ENCODE measurements at places on chromosomes 16 and 17.
A peak's percentile ranks its signal among the peaks of the same experiment; 100 is the strongest.

DNA sequence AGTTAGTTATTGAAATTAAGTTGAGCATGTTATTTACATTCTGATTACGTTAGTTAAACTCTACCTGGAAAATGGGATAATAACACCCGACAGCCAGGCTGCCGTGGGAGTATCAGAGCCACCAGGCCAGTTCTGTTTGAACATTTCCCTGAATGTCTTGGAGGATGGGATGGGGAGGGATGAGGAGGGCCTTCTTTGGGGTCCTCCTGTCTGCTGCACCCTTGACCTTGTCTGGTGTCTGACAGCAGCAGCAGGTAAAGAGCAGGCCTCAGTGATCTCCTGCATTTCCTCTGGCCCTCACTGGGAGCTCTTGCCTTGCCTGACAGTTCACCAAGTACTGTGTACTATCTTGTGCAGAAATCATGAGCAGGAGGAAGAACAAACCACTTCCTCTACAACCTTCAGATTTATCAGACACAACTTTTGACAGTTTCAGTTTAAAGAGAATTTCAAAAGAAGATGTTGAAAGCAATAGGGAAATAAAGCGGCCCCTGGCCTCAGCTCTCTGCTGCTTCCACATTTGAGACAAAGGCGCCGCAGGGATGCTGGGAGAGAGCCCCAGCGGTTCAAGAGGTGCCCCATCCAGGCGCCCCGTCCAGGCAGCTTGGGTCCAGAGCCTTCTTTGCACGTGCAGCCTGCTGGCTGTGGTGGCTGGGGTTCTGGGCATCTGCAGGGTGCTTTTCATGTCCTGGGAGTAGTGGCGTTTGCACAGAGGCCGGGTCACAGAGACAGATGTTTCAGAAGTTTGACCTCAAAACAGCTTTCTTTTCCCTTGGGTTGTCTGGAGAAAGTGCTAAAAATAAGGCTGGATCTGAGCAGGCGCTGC is 25.3 kb downstream of the CMIP start:
- no peak for DNase-seq

GRCh38 chr16:86929057-86929871 is 350.9 kb downstream of the FOXL1 start:
- DNase-seq: no peak

DNA sequence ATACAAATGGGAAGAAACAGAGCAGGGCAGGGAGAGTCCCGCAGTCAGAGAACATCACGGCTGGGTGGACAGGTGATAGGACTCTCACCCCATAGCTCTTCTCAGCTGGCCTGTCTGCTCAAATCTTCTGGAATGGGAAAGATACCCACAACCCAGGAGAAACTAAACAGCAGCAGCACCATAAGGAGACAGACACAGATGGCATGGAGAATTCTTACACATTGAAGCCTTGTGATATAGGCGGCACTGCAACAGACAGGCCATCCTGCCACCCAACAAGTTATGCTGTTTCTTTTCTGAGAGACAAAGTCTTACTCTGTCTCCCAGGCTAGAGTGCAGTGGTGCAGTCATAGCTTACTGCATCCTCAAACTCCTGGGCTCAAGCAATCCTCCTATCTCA is 8.6 kb upstream of the ANKRD40CL start:
- no peak for DNase-seq

GRCh38 chr16:56137269-56137668 is 54.0 kb upstream of the GNAO1 start:
- DNase-seq: no peak

DNA sequence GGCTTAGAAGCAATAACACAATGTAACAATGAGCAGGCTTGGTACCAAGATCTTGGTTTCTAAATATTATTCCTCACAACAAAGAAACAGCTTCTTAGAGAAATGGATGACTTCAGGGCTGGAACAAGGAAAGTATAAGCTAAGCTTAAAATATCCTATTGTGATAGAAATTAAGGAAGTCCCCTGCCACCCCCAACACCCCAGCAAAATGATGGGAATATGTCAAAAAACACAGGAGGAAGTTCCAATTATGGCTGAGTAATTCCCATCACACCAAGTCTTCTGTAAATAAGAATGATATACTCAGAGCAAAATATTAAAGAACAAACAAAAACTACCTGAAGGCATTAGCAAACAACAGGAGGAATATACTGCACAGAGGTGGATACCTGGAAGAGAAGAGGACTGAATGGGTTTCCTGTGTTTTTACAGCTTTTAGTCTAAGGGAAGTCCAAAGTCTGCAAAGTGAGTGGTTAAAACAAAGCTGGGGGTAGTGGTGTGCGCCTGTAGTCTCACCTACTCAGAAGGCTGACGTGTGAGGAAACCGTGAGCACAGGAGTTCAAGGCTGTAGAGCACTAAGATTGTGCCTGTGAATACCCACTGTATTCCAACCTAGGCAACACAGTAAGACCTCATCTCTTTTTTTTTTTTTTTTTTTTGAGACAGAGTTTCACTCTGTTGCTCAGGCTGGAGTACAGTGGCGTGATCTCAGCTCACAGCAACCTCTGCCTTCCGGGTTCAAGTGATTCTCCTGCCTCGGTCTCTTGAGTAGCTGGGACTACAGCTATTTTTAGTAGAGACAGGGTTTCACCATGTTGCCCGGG is 17.1 kb upstream of the ATP6V0A1 start:
- no peak for DNase-seq

DNA sequence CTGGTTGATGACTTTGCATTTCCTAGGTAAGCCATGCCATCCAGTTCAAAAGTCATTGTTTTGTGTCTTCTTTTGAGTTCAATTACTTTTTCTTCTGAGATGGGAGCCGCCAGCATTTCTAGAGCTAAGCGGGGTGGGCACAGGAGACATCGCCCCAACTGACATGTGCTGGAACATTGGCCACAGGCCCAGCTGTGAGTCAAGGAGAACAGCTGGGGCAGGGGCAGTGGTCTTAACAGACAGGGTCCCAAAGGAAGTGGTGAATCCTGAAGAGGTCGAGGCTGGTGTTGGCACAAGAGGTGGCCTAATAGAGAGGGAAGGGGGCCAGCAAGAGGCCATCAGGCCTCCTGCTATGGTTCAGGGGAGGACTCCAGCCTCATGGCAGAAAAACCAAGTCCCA is 17.1 kb downstream of the RAB11FIP4 start:
- DNase-seq: no peak

DNA sequence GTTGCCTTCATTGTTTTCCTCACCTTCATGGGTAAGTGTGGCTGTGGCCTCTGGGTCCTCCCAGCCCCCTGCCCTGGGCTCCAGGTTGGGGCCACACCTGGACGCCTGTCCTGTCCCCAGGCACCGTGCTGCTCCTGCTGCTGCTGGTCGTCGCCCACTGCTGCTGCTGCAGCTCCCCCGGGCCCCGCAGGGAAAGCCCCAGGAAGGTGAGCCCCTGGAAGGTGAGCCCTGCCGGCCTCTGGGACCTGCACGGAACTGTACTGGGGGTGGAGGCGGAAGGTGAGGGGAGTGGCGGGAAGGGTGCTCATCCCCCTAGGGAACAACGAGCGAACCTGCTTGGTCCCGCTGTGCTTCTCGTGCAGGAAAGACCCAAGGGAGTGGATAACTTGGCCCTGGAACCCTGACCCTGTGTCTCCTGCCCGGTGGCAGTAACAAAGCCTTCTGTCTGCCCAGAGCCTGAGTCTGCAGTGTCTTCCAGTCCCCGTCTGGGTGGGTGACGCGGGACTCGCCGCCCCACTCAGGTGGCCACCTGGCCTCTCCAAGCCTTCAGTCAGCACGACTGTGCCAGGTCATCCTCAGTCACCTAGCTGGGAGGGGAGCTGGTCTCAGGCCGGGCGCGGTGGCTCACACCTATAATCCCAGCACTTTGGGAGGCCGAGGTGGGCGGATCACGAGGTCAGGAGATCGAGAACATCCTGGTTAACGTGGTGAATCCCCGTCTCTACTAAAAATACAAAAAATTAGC is 831 bp downstream of the SMIM22 start:
- DNase-seq: no peak

- no peak for DNase-seq
These were observed 3.2 kb downstream of the CACNG5 start for GRCh38 chr17:66837885-66838665.

DNA sequence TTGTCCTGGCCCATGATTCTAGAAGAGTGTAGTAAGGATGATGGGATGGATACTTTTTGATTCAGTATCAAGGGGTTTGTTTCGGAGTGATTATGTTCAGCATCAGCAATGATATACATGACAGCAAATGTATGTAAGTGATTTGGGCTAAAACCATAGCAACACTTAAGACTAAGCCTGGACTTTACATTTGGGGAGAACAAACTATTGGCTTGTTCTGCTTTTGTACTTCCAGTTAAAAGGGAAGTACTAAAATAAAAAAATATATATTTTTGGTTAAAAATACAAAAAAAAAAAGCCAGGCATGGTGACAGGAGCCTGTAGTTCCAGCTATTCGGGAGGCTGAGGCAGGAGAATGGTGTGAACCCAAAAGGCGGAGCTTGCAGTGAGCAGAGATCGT is 20.5 kb upstream of the DHX8 start:
- no peak for DNase-seq

DNA sequence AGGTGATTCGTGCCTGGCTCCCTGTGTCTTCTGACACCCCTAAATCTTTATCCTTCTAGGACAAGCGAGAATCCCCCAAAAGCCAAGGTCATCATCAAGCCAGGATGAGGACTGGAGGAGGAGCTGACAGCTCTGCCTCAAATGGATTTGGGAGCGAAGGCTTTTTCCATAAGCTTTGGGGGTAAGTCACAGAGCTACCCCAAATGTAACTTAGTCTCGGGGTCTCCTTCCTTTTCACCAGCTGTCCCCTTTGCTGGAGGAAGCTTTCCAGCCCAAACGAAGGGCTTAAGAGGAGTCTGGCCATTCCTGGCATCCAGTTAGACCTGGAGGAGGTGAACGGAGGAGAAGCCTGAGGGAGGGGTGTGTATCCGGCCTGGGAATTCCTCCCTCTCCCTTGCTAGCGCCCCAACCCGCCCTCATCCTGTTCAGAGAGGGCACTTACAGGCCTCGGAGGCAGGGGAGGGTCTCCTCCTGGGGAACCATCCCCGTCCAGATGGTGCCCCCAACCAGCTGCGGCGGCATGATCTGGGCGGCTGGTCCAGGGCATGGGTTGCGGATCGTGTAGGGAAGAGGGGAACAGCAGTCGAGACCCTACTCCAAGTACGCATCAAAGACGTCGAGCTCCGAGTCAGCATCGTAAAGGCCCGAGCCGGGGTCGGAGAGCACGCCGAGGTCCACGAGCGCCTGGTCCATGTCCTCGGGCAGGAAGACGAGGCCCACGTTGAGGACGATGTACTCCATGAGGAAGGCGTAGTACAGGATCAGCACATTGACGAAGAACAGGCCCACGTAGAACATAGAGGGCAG is 938 bp downstream of the DEXI start:
- DNase-seq: peak; percentile 12

DNA sequence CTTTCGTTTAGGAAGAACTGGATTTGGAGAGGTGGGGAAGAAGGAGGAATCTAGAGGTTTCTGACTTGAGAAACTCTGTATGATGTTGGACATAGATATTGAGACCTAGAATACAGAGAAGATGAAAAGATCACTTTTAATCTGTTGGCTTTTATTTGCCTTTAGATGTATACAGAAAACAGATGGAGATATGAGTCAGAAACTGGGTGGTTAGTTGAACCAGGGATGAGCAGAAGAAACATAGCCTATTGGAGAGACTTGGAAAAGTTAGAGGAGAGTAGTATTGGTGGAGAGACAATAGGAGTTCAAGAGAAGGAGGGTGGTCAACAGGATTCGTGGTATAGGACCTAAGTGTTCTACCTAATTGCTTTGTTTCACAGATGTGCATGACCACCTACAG is 5.1 kb downstream of the PHAF1 start:
- DNase-seq: no peak

- no peak for DNase-seq
These were observed 11.6 kb downstream of the COTL1 start for GRCh38 chr16:84606081-84606875.

DNA sequence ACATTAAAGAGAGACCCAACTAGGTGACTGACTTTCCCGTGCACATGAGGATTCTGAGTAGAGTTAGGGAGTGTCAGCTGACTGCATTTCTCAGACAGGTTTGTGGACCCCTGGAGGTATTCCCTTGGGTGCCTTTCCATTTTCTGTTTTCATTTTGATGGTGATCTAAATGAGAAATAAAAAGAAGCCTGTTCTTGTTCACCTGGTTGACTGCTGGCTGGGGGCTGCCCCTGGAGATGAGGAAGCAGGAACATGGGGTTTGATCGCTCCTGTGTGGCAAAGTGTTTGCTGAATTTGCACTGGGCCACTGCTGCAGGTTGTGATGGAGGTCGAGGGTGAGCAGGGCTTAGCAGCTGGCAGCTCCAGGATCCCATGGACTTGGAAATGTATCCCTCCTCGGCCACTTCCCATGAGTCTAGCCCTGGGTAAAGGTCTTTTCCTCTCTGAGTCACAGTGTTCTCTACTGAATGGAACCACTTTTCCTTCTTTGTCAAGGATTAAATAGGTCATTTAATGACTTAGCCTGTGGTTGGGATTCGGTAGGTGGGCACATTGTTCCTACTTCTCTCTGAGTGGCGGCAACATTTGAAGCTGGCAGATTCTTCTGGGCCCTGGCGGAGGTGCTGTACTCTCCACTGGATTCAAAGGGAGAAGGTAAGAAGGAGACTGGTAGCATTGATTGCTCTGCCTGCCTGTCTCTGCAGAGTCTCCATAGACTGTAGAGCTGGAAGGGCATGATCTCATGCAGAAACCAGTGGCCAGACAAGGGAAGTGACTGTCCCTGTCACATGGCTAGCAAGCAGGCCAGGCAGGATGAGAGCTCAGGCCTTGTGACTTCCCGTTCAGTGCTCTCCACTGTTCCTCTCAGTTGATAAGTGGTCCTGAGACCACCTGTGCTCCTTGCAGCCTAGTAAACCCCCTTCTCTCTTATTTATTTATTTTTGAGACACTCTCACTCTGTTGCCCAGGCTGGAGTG is 17.9 kb downstream of the SNX29 start:
- peak; percentile 55 for DNase-seq

GRCh38 chr16:58863042-58863441 is 128.9 kb upstream of the GOT2 start:
- no peak for DNase-seq

DNA sequence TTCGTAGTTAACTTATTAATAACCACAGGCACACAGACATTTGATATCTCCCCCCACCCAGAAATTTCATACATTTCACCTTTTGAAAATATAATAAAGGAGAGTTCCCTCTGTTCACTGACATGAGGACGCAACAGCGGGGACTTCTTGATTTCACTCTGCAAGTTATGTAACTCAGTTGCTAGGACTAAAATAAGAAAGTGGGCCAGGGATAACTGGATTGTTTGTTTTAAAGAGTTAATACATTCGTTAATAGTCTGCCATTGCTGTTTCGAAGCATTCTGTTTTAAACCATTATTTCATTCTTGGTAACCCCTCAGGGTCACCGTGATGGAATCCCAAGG is 1.2 kb downstream of the RHOT1 start:
- no peak for DNase-seq

GRCh38 chr16:84851192-84852127 is 31.7 kb downstream of the CRISPLD2 start:
- DNase-seq: no peak

DNA sequence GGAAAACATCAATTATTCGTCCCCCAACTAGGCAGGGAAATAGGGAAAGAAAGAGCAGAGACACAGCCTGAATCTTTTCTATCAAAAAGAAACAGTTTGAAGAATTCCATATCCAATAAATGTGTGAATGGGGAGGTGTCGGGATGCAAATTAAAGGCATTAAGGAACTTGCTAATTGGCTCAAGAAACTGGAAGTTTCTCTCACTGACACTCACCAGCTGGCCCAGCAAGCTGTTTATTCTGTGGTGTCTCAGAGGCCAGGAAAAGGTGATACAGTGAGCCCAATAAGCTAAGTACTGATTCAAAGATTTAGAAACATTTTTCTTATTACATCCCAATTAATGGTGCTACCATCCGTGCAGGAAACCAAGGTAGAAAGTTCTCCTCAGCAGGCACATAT is 104.4 kb upstream of the CLEC3A start:
- DNase-seq: no peak

- no peak for DNase-seq
These were observed 60.3 kb upstream of the CIBAR2 start for GRCh38 chr16:85172455-85173145.
